ENCODE measurements at places on chromosomes 5 and 9.
A peak's percentile ranks its signal among the peaks of the same experiment; 100 is the strongest.

DNA sequence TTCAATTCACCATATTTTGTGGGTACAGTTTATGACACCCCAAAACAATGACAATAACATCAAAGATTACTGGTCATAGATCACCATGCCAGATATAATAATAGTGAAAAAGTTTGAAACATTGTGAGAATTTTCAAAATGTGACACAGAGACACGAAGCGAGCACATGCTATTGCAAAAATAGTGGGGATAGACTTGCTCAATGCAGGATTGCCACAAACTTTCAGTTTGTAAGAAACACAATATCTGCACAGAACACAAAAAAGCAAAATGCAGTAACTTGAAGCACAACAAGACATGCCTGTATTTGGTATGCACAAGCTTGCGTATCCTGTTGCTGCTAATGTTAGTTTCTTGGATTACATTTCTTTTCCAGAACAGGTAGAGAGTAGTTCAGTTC lies 35.8 kb downstream of the ARHGEF28 start:
- DNase-seq, result no peak

DNA sequence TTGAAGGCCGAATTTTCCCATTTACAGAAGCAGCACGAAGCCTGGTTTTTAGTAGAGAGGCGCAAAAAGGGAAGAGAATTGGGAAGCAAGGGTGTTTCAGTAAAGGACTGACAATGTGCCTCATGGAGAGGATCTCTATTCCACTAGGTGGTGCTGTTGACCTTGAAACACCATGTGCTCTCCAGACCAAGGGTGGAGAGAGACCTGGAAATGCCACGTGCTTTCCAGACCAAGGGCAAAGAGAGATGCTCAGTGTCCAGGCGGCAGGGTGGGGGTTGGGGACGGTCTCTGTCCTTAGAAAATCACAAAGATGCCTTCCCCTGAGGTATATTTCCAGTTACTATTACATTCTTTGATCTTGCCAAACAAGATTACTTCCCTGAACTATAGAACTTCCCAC lies 425.3 kb downstream of the CSNK1G3 start:
- no peak for DNase-seq

GRCh38 chr5:88377705-88378656 lies 109.3 kb upstream of the TMEM161B start:
- DNase-seq, result no peak

DNA sequence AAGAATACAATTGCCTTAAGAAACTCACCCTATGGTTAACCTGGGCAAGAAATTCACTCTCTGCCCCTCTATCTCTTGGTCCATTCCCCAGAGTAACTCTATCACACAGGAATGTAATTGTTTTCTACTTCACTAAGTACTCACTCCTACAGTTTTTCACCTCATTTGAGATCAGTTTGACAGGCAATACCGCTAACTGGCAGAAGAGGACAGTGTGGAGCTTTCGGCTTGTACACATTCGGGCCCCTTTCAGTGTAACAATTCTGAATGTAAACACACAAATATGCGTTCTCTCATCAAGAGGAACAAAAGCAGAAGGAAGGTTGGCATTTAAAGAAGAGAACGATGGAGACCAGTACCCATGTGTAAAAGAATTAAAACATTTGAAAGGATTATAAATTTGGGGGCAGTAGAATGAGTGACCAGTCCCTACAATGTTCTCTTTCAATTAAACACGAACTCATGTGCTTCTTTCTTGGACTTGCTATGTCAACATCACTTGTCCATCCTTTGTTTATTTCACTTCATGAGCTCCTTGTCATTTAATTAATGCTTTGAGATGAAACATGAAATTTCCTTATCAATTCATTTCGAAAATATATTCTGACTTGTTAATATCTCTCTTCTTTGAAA lies 188.5 kb upstream of the GRAMD2B start:
- peak; percentile 13 for DNase-seq

DNA sequence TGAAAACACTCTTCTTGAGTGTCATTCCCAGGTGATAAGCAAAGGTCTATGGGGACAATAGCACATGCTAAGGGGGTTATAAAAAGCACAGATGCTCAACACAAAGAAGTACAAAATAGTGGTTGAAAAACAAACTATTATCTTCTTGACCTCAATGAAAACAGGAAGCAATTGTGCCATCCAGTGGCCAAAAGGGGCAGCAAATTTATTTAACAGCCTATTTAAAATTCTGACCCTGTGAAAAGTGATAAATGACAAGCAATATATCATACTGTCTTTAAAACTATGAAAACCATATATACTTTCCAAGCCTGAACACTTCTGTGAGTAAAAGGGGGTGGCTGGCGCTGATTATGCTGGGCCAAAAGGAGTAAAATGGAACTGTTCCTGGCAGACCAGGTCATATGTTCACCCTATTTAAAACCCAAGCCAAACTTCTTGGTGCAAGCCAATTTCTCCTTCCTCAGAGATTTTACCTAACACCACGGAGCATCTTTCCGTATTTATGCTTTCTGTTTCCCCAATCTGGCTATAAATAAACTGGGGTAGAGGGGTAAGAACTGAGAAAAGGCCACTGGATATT lies 29.7 kb downstream of the TEX10 start:
- DNase-seq, result peak; percentile 71

DNA sequence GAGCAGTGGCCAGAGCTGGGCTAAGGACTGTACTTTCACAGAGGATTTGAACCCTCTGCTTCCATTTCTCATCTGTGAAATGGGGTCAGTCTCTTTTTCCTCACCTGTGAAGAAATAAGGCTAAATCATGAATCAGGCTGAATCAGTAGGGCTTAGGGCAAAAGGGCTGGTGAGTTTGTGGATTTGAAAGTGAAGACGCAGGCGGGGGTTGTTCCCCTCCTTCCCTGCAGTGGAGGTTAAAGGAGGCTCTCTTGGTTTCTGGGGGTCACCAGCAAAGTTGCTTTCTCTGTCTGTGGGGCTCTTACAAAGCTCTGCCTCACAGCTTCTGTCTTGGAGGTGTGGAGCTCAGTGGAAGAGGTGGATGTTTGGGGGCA lies 17.6 kb upstream of the NDST1 start:
- DNase-seq, result no peak

GRCh38 chr9:75891771-75892215 lies 1.3 kb downstream of the PCSK5 start:
- DNase-seq, result peak; percentile 43

DNA sequence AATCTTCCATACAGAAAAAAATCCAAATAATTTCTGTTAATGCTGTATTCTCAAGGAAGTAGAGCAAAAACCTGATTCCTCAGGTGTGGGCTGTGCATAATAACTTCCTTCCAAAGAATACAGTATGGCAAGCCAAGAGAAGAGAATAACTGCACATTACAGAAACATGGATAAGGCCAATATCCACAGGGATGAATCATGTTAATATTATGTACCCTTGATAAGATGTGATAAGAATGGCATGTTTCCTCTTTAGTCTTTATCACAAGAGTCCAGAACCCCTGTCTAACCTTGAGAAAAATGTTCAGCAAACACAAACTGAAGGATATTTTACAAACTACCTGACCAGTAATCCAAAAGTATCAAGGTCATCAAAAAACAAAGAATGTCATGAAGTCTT lies 795.8 kb downstream of the SEMA5A start:
- no peak for DNase-seq

GRCh38 chr5:163580516-163580915 lies 75.1 kb downstream of the MAT2B start:
- DNase-seq, result no peak

DNA sequence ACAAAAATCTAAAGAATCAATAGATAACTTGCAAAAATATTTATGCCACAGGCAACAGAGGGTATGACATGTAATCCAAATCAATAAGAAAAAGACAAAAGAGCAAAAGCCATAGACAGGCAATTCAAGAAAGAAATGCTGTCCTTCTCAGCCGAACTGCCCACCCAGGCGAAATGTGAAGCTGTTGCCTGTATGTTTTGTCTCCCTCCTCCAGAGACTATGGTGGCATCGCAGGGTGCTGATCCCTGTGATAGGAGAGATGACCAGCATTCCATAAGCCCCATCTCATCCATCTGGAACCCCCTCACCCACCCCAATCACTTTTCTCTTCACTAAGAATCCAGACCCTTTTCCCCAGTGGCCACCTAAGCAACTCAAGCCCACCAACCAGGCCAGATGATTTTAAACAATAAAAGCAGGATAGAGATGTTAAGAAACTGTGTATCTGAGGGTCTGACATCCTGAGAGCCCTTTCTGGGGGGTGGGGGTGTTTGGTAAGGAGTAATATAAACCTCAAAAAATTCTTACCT lies 5.3 kb upstream of the ACSL6 start:
- DNase-seq, result no peak

GRCh38 chr5:103951776-103952175 lies 389.2 kb upstream of the NUDT12 start:
- no peak for DNase-seq

GRCh38 chr5:93930098-93930497 lies 188.7 kb upstream of the POU5F2 start:
- no peak for DNase-seq

DNA sequence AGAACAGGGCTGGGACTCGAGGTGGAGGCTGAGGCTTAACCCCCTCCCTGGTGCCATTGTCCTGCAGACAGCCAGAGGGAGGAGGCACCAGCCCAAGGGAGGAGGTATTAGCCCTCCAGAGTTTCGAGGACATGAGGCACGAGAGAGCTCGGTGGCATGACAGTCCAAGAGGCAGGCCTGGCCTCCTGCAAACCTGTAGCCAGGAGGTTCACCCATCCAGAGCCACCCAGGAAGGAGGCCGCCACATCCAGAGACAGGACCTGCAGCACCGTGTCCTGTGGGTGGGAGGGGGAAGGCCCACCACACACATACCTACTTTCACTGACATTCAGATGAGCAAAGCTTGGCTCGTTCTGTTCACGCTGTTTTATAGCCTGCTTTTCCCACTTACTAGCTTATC lies 75.2 kb upstream of the ADAMTS2 start:
- DNase-seq, result no peak

GRCh38 chr9:137421838-137422603 lies 941 bp downstream of the EXD3 start:
- DNase-seq, result no peak

DNA sequence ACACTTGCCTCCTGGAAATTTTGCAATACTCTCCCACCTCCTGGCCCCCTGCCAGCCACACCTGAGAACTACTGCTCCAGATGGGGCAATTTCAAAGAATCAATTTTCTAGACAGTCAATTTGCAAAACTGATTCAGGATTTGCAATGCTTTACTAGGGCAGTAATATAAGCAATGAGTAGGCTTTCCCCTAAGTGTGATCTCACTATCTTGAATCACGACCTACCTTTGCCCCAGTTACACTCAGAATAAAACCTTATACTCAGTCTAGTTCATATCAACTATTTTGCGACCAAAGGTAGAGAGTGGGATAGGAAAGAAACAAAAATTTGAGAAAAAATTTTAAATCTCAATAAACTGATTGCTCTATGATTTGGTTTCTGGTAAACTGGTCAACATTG lies 54.4 kb downstream of the DROSHA start:
- no peak for DNase-seq

GRCh38 chr5:95070453-95070852 lies 214.4 kb downstream of the MCTP1 start:
- DNase-seq, result no peak

GRCh38 chr9:5509573-5509972 lies 758 bp upstream of the PDCD1LG2 start:
- DNase-seq, result no peak

GRCh38 chr9:32384002-32384363 lies 460 bp upstream of the ACO1 start:
- no peak for DNase-seq

GRCh38 chr9:113168809-113169208 lies 18.0 kb downstream of the SLC31A2 start:
- no peak for DNase-seq

DNA sequence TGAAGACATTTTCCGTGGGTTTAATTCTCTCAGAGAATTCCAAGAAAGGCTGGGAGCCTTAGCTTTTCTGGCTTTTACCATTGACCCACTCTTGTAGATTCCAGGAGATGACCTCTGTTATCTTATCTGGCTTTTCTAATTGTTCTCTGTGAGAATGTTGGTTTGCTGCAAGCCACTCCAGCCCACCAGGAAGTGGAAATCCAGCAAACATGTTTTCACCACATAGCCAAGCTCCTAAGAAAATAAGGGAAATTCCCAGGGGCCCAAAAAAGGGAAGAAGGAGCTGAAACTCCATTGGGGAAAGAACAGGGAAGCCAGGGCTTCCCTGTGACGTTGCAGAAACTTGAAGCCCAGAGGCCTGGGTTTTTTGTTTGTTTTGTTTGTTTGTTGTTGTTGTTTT lies 19.7 kb downstream of the GPR107 start:
- DNase-seq, result no peak

- DNase-seq, result peak; percentile 68
Measured at GRCh38 chr9:20683351-20684034, 566 bp upstream of the FOCAD start.

GRCh38 chr5:135392256-135392655 lies 6.8 kb downstream of the MACROH2A1 start:
- DNase-seq, result no peak

- no peak for DNase-seq
Measured at GRCh38 chr5:110038297-110038997, 348.7 kb downstream of the MAN2A1 start.

GRCh38 chr5:360257-361027 lies 38.9 kb downstream of the AHRR start:
- no peak for DNase-seq

DNA sequence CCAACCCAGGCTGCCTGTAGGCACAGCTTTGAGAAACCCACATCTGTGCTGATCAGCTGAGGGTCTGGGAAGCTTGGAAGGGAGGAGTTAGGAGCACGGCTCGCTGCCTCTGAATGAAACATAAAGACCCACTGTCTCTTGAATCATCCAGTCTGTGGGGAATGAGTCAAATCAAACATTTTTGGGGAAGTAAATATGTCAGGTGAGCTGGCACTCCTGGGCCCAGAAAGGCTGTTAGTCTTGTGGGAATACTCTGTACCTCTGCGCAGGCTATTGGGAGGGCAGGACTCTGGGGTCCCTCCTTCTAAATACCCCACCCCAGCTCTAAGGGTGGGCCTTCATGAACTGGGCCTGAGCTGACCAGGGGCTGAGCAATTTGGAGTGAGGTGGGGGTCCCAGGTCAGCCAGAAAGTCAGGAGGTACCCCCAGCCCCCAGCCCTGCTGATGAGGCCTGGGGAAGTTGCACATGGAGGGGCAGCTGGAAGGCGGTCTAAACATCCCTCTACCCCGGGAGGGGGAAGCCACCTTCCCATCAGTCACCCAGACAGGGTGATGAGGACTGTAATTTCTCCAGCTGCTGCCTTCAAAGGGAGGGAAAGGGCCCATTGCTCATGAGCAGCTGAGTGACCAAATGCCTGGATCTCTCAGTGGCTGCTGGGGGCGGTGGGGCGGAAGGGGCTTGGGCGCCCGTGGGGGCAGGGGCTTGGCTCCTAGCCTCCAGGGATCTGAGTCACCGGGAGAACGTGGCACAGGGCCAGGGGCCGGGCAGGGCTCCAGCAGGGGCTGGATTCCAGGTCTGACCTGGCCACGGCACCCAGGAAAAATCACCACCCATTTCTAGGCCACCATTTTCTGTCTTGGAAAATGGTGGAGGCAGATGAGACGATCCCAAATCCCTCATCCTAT lies 10.8 kb downstream of the FIBCD1 start:
- no peak for DNase-seq

- no peak for DNase-seq
Measured at GRCh38 chr5:92494508-92494907, 1086.5 kb downstream of the NR2F1-AS1 start.
